ENCODE measurements at places on chromosomes 11 and 22.

- DNase-seq = no peak
Observed at GRCh38 chr11:61028135-61028729, 56.8 kb downstream of the CD6 start.

DNA sequence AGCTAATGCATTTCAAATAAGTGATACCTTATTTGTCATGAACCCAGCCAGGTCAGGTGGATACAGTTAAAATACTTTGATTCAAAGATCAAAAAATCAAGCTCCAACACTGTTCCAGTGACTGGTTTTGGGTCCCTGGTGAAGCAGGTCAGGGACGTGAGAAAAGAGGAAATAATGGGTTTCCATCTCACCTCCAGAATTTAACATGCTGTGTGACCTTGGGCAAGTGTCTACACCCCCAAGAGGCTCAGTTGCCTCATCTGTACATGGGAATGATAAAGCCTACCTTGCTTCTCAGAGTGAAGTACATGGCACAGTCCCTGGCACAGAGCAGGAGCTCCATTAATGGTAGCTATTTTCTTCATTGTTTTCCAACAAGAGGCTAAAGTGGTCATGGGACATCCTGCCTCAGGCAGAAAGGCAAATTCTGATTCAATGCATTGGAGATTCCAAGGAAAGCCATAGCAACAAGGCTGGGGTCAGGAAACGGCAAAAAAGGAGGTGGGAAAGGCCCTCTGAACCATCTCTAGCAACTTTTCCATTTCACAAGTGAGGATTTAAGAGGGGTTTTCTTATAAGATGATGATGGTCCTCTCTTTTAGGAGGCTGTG lies 108.5 kb downstream of the CSNK2A3 start:
- no peak for DNase-seq

- DNase-seq = no peak
Observed at GRCh38 chr11:46286789-46287188, 9.3 kb downstream of the CREB3L1 start.

- DNase-seq = no peak
Observed at GRCh38 chr11:122963961-122964360, 17.7 kb downstream of the BSX start.

- no peak for DNase-seq
Observed at GRCh38 chr11:36779791-36780190, 181.8 kb upstream of the RAG2 start.

- no peak for DNase-seq
Observed at GRCh38 chr11:69912161-69912910, 93.1 kb upstream of the FGF3 start.

DNA sequence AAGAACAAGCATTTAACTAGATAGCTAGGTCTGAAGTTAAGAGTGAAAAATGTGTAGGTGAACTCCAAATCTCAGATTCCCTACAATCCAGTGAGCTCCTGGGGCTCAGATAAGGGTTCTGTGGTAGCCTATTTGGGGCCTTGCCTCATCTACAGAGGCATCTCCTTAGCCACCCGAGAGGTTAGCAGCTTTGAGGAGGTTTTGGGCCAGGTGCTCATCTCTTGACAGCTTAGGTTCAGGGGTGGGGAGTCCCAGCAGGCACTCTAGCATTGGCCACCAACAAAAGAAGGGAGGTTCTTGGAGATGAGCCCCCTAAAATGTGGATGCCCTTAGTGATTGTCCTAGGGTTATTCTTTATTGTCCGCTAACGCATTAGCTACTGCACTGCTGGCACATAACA lies 184.4 kb upstream of the B3GAT1 start:
- no peak for DNase-seq

- no peak for DNase-seq
Observed at GRCh38 chr11:78203184-78203583, 14.5 kb downstream of the USP35 start.
